ENCODE measurements at places on chromosomes 6 and 20. TPM values are rescaled to one million over a fixed set of nuclear protein-coding genes. Genes with fewer than 3 reads are reported as not detected.

DNA sequence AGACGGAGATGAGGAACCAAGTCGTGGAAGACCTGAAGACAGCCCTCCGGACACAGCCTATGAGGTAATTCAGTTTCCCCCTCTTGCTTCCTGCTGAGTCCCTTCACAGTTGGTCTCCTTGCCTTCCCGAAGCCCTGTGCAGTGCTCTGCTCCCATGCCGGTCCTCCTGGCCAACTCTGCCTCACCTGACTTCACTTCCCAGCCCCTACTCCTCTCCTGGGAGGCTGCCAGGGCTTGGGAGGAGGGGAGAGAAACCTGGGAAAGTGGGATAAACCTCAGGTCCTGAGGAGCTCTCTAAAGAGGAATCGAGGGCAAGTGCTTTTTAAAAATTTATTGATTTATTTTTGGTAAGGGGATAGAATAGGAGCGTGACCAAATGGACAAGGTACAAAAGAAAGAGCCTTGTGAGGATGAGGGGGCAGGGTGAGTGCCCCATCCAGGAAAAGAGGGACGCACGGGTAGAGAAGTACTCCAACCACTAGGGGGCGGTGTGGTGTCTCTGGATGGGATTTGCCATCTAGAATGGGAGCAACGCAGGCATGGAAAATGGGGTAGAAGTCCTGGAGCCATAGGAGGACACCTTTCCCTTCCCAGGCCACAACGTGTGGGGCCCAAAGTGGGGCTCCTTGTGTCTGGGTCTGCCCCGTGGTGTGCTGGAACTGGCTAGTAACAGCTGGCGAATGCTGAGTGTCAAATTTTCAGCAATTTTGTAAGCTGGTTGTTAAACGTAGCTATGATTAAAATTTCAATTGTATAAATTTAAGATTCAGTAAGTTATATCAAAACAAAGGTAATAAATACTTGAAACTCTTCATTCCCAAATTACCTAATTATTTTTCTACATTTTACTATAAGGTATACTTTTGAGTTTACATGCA lies 69.0 kb downstream of the MOCS1 start:
- H3K4me3 ChIP-seq: no peak overlapping the region
- no peak overlapping the region for H3K27ac ChIP-seq
- no peaks in the 10 kb centered on the region for H3K4me1 ChIP-seq
- H3K36me3 ChIP-seq: no peaks in the 10 kb centered on the region

GRCh38 chr20:34834459-34834893 lies 9.0 kb upstream of the NCOA6 start:
- H3K27me3 ChIP-seq: no peaks in the 10 kb centered on the region
- H3K4me1 ChIP-seq: no peaks in the 10 kb centered on the region
- H3K36me3 ChIP-seq: no peaks in the 10 kb centered on the region

DNA sequence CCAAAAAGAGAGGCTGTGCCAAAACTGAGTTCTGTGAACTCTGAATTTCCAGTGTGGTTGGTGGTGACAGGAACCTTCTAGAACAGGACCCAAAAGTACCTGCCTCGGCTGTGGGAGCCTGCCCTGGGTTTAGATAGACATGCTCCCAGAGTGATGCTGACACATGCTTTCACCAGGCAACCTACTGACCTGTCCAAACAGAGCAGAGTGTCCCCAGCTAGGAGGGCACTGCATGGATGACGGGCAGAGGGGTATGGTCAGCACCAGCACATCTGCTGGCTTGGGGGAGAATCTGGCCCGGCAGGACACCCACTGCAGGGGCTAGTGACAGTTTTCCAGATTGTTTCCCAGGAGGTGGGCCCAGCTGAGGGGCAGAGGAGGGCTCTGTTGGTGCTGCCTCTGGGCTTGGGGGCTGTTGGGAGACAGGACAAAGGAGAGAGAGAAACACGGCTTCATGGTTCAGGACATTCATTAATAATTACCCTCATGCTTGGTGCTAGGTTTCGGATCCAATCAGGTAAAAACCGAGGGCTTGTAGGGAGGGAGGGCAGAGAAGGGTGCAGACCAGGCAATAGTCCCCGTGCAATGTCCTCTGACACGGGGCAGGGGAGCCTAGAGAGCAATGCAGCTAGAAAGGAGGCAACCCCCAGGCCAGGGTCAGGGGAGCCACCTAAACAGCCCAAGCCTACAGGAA lies 15.0 kb downstream of the KCNK5 start:
- H3K4me1 ChIP-seq: no peaks in the 10 kb centered on the region
- peak; percentile 59 for DNase-seq
- H3K27ac ChIP-seq: peak overlapping the region; percentile 45
- no peak overlapping the region for H3K4me3 ChIP-seq
- H3K36me3 ChIP-seq: peaks cover 5% of the 10 kb centered on the region

- DNase-seq: peak; percentile 11
- H3K27me3 ChIP-seq: no peaks in the 10 kb centered on the region
- H3K27ac ChIP-seq: no peak overlapping the region
- H3K36me3 ChIP-seq: no peaks in the 10 kb centered on the region
- H3K4me3 ChIP-seq: no peak overlapping the region
These were observed 40.3 kb upstream of the RALGAPA2 start for GRCh38 chr20:20752712-20753111.

DNA sequence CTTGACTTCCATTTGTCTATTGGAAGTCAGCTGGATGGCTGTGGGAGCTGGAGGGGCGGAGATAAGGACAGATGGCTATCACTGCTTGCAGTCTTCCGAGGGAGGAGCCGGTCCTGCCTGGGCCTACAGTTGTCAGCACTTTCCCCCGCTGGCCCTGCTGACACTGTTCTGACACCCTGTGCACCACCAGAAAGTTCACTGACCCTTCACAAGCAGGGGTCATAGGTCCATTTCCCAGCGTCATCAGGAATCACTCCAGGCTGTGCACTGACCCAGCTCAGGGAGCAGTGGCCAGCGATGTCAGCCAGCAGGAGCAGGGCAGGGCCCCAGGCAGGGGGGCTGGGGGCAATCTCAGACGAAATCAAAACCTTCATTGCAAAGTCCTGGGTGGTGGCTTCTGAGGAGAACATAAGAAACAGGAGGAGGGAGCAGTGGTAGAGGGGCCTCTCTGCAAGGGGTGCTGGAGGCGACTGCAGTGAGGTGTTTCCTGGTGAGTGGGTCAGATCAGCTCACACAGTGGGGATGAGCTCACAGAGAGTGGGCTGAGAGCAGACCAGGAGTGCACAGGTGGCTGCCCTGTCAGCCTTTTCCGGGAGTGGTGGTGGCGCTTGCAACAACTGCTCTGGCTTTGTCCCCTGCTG lies 26.5 kb upstream of the PLEKHG1 start:
- no peak overlapping the region for H3K27ac ChIP-seq
- peak; percentile 29 for DNase-seq
- H3K4me1 ChIP-seq: no peaks in the 10 kb centered on the region
- H3K27me3 ChIP-seq: no peaks in the 10 kb centered on the region

DNA sequence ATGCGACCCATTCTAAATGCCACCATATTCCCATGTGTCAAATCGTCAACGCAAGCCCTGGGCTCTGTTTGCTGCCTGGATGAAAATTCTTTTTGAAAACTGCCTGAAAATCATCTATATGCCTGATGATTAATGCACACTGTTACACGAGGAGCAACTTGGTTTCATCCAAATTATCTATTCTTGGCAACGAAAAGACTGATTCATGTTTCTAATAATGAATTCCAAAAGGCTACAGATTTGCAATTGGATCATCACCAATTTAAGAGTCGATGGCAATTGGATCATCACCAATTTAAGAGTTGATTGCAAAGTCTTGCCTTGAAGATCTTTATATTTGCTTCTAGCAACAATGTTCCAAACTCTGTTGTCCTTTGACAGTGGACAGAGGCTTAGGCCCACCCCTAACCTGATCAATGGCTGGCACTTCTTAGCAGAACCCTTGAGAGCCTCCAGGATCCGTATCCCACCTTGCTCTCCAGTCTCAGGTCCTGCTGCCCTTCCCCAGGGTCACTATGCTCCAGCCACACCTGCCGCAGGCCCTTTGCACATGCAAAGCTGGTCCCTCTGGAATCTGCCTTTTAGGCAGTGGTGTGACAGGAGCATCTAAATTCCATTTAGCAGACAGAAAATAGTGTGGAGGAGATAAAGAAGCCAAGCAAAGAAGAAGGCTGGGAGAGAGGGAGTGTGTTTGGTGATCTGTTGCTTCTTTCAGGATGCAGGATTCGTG lies 460.9 kb upstream of the SULF2 start:
- H3K4me1 ChIP-seq: no peaks in the 10 kb centered on the region
- H3K36me3 ChIP-seq: no peaks in the 10 kb centered on the region
- H3K27me3 ChIP-seq: no peaks in the 10 kb centered on the region
- DNase-seq: no peak
- no peak overlapping the region for H3K4me3 ChIP-seq
- H3K27ac ChIP-seq: no peak overlapping the region

DNA sequence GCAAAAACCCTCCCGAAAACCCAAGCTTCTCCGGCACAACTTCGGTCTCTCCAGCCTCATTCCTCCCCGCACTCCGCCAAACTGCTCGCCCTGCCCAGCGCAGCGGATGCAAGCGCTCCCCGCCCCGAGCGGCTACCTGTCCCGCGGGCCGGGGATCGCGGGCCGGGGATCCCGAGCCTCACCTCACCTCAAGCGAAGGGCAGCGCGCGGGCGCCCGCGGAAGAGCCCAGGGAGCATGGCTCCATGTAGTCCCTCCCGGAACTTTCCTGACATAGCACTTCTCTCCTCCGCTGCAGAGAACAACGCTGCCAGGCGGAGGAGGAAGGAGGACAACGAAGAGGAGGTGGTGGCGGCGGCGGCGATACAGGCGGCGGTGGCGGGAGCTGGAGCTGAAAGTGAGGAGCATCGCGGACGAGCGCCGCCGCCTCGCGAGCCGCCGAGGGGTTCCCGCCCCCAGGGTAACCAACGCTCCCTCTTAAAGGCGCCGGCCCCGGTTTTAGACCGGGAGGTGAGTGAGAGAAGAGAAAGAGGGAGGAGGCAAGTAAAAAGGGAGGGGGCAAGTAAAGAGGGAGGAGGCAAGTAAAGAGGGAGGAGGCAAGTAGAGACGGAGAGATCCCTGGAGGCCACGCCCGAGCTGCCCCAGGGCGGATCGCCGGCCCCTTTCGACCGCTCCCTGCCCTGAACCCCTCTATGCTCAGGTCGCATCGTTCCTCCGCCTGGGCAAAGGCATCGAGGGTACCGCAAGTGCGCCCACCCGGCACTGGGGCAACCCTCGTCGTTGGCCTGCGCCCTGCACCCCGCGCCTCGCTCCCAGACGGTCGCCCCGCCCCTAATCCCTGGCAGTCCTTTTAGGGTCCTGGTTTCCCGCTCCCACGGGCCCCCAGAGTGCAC lies at the start of gene GPR63:
GPR63 (minus strand) TSS at position 397 of the 891 bp plus-strand sequence. CDS start 37,746 bp downstream, outside the sequence.
- peaks cover 16% of the 10 kb centered on the region for H3K27me3 ChIP-seq
- H3K4me1 ChIP-seq: peaks cover 2% of the 10 kb centered on the region
- H3K27ac ChIP-seq: peak within 1 kb of the TSS; percentile 12
- H3K36me3 ChIP-seq: no peaks in the 10 kb centered on the region
- peak; percentile 78 for DNase-seq

DNA sequence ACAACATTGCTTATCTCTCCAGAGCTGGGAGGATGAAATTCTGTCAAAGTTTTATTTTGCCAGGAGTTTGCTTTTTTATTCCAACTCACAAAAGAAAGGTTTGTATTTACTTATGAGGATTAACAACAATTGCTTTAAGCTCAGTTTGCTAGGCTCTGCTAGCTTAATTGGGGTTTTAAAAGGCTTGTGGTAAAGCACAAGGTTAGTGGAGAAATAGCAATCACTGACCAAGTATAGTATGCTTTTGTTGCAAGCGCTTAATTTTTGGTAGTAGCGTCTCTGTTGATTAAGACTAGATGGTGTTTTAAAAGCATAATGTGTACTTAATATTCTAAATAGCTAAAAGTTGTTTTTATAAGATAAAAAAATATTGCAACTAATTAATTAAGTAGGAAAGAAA lies 45.7 kb downstream of the TINAG start:
- H3K27ac ChIP-seq: no peak overlapping the region
- DNase-seq: no peak
- H3K4me1 ChIP-seq: no peaks in the 10 kb centered on the region

GRCh38 chr6:33815854-33816253 lies 12.1 kb upstream of the MLN start:
- peaks cover 28% of the 10 kb centered on the region for H3K27me3 ChIP-seq
- H3K27ac ChIP-seq: no peak overlapping the region
- H3K36me3 ChIP-seq: no peaks in the 10 kb centered on the region
- no peak for DNase-seq

- H3K36me3 ChIP-seq: no peaks in the 10 kb centered on the region
These were observed 10.6 kb downstream of the PGK2 start for GRCh38 chr6:49776444-49776843.

GRCh38 chr20:5845681-5846615 lies 95.7 kb downstream of the SHLD1 start:
- H3K27ac ChIP-seq: no peak overlapping the region
- no peak overlapping the region for H3K4me3 ChIP-seq
- H3K36me3 ChIP-seq: no peaks in the 10 kb centered on the region
- H3K4me1 ChIP-seq: no peaks in the 10 kb centered on the region

GRCh38 chr6:32382757-32383420 lies 11.2 kb upstream of the TSBP1 start:
- no peak overlapping the region for H3K4me3 ChIP-seq
- peaks cover 3% of the 10 kb centered on the region for H3K4me1 ChIP-seq
- H3K27ac ChIP-seq: no peak overlapping the region
- no peak for DNase-seq

DNA sequence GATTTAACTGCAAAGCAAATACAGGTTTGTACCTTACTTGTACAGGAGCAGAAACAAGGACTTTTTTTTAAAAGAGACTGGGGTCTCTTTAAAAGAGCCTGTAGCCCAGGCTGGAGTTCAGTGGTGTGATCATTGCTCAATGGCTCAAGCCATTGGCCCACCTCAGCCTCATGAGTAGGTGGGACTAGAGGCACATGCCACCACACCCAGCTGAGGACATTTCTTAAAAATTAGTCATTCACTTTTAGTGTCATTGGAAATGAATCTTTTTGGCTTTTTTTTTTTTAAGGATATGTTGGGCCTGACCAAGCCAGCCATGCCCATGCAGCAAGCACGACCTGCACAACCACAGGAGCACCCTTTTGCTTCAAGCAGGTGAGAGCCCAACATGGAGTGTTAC lies 16.9 kb downstream of the SEC23B start:
- H3K36me3 ChIP-seq: peaks cover 27% of the 10 kb centered on the region
- no peak overlapping the region for H3K27ac ChIP-seq
- no peak overlapping the region for H3K4me3 ChIP-seq

GRCh38 chr6:78243519-78243918 lies 590.7 kb downstream of the MEI4 start:
- DNase-seq: no peak
- H3K4me3 ChIP-seq: no peak overlapping the region
- no peaks in the 10 kb centered on the region for H3K4me1 ChIP-seq
- H3K27ac ChIP-seq: no peak overlapping the region
- no peaks in the 10 kb centered on the region for H3K36me3 ChIP-seq
- no peaks in the 10 kb centered on the region for H3K27me3 ChIP-seq

DNA sequence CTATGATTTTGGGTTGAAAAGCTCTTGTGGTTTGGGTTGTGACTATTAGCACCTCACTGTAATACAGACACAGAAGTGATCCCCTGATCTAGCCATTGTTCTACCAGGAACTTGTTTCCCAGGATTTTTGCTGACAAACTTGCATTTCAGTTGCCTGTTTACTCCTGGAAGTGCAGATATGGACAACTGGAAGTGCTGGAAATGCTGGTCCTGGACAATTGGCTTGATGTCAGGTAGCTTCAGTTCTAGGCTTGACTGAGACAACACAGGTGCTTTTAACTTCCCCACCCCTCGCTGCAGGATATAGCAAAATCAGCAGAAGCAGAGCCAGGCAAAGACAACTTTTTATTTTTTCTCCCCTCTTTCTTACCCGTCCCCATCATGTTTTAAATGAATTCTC lies 27.1 kb upstream of the FBXO30 start:
- no peak for DNase-seq
- H3K27me3 ChIP-seq: no peaks in the 10 kb centered on the region
- H3K4me3 ChIP-seq: no peak overlapping the region
- H3K36me3 ChIP-seq: no peaks in the 10 kb centered on the region
- H3K27ac ChIP-seq: no peak overlapping the region
- peaks cover under 1% of the 10 kb centered on the region for H3K4me1 ChIP-seq

TNFRSF6B gene
- 1.9 TPM for polyA plus RNA-seq

ASF1A gene
- polyA plus RNA-seq: 12.7 TPM

ULBP3 gene
- polyA plus RNA-seq: not detected

OARD1 gene
- polyA plus RNA-seq: 31.3 TPM

PPIL6 gene
- polyA plus RNA-seq: 4.8 TPM

SLC32A1 gene
- not detected for polyA plus RNA-seq

All from small intestine (tissue), 16 donors.